ENCODE measurements at places on chromosomes 11 and 22. TPM values are rescaled to one million over a fixed set of nuclear protein-coding genes. Genes with fewer than 3 reads are reported as not detected.
A peak's percentile ranks its signal among the peaks of the same experiment; 100 is the strongest.

LIF gene
- 16.6 TPM for total RNA-seq

HEPN1 gene
- 0.18 TPM for total RNA-seq

FGF3 gene
- total RNA-seq: not detected

NRGN gene
- 10.6 TPM for total RNA-seq

HTR3A gene
- total RNA-seq: not detected

UBQLN3 gene
- not detected for total RNA-seq

CCDC81 gene
- 2.8 TPM for total RNA-seq

OR52A1 gene
- total RNA-seq: not detected

CATSPERZ gene
- not detected for total RNA-seq

EFEMP2 gene
- total RNA-seq: 81.9 TPM

TESMIN gene
- total RNA-seq: 10.8 TPM

TBCEL gene
- total RNA-seq: 16.9 TPM

TRMT2A gene
- total RNA-seq: 63.2 TPM

TAF6L gene
- 20.6 TPM for total RNA-seq

UBASH3B gene
- total RNA-seq: 49.8 TPM

CD82 gene
- total RNA-seq: 79.9 TPM

DNA sequence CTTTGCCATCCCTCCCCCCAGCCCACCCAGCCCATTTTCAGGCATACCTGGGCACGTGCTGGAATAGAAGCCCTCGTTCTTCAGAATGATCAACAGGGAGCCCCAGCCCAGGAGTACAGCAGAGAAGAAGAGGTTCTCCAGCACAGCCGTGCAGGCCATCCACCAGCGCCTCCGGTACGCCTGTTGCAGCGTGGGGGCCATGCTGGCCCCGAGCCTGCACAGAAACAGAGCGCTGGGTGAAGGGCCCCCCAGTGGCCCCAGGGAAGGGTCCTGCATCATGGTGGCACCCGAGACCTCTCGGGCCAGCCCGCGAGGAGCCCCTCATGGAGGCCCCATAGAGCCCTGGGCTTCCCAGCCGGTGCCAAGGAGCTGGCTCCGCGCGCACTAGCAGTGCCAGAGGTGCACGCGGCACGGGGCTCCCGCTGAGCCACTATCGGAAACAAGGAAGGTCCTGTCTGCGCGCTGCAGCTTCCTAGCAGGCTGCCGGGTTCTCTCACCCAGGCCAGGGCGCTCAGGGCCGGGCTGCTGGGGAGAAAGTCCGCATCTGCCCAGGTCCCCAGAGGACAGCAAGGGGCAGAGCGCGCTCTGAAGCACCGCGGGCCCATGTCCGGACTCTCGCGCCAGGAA lies 1.5 kb downstream of the SLC43A1 start:
- no peak for DNase-seq

GRCh38 chr22:40434106-40434505 lies 63.7 kb downstream of the SGSM3 start:
- no peak for DNase-seq

DNA sequence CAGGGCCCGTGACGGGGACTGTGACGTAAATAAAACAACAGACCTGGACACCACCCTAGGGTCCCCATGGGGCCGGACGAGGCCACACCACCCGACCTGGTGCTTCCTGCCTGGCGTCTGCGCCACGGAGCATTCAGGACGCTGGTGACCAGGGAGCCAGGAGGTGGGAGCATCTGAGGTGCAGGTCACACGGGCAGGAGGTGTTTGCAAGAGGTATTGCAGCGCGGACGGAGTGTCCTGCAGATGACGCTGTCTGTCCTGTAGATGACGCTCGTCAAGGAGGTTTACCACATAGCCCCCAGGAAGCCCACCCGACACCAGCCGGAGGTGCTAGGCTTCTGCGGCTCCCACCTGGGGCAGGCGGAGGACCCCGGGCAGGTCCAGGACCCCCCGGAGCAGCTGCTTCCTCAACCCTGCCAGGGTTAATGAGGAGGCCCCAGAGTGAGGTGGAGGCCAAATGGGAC lies 986 bp upstream of the MUC5B start:
- DNase-seq: no peak

DNA sequence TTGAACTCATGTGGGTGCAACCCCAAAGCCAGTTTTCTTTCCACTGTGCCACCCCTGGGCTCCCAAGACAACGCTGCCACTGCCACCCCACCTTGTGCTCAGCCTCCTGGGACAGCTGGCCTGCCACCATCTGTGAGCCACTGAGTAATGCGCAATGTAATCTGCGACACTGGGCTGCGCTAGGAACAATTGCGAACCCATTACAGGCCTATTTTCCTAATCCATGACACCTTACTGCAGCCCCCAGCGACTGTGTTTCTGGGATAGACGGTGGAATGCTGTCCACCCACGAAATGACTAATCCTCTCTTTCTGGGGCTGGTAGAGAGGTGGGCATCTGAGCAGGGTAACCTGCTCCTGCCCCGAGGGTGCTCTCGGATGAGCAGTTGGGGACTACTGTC lies 22.2 kb downstream of the FLRT1 start:
- no peak for DNase-seq

DNA sequence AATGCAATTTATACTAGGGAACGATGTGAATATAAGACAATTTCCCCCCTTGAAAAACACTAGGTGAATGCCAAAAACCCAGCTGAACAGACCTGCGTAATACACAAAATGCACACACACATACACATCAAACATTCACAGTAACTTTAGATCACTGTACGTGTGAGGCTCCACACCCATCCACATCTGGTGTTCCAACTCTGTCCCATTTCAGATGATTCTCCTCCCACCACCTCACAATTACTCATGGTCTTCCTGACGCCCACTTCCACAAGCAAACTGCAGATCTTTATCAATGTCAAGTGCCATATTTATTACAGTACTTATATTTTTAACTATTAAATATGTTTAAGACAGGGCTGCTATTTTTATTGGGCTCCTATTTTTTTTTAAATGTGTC lies 57.8 kb upstream of the TENM4 start:
- DNase-seq: no peak

GRCh38 chr11:46207270-46207669 lies 70.2 kb upstream of the CREB3L1 start:
- no peak for DNase-seq

DNA sequence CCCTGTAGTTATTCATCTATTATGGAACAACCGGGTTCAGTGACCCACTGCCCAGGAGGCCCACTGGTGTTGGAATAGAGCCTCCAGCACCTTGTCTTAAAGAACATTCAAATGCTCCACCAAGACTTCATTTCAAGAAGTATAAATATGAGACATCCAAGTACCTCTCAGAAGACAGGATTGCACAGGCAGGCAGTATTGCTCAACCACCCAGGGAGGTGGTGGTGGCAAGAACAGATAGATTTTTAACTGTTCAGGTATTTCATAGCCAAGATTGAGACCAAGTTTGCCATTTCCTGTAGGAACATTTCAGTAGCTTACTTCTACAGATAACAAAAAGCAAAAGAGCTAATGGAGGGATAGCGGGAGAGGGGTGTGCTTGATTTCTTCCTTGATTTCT lies 78.7 kb downstream of the COMMD9 start:
- no peak for DNase-seq

DNA sequence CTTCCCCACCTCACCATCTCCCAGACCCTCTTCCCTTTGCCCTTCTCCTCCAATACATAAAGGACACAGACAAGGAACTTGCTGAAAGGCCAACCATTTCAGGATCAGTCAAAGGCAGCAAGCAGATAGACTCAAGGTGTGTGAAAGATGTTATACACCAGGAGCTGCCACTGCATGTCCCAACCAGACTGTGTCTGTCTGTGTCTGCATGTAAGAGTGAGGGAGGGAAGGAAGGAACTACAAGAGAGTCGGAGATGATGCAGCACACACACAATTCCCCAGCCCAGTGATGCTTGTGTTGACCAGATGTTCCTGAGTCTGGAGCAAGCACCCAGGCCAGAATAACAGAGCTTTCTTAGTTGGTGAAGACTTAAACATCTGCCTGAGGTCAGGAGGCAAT lies 58.2 kb downstream of the TIMP3 start:
- DNase-seq: no peak

GRCh38 chr11:27459191-27459590 lies 13.4 kb downstream of the LGR4 start:
- no peak for DNase-seq

DNA sequence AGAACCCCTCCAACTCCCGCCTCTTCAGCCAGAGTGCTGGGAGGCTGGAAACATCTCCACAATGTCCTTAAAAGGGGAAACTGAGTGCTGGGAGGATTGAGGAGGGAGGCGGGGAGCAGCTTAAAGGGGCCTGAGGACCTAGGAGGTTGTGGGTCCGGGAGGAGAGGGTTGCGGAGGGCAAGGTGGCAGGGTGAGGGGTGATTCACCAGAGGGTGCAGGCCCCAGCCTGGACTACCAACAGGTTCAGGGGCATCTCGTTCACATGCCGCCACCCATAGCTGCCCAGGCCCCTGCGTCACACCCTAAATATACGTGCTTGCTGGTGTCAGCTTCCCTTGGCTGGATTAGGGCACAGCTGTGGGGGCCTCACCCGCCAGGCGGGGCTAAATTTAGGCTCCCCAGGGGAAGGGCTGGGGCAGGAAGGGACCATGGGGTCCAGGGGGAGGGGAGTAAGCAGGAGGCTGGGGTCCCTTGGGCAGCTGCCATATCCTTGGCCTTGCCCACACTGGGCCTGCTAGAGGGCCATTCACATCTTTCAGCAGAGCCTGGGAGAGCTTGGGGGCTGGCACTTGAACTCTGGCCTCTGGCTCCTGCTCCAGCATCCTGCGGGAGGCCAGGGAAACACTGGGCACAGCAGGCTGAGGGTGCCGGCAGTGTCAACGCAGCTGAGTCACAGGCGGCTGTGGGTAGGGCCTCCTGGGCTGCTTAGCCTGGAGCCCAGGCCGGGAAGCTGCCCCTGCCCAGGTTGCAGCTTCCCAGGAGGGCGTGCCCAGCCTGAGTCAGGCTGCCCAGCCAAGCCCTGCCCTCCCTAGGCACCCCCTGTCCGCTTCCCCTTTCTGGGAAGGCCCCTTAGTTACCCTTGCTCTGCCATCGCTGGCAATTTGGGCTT lies 1.3 kb downstream of the EHBP1L1 start:
- no peak for DNase-seq

DNA sequence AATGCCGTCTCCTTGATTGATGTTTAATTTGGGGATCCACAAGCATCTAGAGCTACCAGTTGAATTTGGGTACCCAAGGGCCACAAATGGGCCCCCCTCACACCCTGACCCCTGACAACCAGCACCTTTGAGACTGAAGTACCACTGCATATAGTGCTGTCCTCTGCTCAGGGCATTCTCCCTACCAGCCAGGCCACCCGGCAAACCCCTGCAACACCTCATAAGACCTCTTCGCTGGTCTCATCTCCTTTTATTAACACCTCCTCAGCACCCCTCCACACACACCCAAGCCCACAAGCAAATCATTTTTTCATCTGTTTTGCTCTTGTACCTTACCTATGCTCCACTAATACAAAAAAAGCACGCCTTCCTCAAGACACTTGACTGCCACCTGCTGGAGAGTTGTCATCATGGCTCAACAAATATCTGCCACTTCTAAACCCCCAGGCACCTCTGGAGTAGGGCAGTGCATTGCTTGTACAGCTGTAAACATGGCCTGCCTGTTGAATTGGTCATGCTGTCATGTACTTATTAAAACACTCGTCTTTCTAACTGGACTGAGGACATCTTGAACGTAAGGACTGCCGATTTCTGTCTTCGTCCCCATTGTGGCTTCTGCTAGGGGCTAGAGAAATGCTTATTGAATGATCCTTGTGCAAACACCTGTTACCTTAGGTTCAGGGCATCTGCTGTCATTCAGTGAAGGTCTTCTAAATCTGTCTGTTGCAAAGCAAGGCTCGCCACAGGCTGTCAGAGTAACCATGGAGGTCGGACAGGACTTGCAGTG lies 66.5 kb downstream of the BMAL1 start:
- peak; percentile 60 for DNase-seq

DNA sequence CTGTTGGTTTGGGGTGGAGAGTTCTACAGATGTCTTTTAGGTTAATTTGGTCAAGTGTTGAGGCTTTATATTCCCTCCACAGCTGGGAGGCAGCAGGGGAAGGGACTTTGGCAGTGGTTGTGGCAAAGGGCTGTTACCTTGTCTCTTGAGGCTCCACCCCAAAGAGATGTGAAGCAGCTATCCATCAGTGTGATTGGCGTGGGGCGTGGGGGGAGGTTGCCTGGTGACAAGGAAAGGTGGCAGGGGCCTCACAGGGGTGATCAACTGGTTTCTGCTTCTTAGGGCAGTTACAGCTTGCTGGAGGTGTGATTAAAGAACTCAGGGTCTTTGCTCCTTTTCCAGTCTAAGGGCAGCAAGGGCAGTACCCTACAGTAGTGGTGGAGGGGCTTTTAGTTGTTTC lies 59.3 kb downstream of the FANCF start:
- DNase-seq: no peak

- DNase-seq: no peak
Observed at GRCh38 chr11:35058669-35059434, 80.1 kb upstream of the CD44 start.

GRCh38 chr11:84819537-84819936 lies 807.6 kb downstream of the DLG2 start:
- no peak for DNase-seq

GRCh38 chr11:12845739-12846358 lies 163.3 kb upstream of the RASSF10 start:
- no peak for DNase-seq

GRCh38 chr22:38565441-38565840 lies 4.5 kb downstream of the DMC1 start:
- DNase-seq: no peak

DNA sequence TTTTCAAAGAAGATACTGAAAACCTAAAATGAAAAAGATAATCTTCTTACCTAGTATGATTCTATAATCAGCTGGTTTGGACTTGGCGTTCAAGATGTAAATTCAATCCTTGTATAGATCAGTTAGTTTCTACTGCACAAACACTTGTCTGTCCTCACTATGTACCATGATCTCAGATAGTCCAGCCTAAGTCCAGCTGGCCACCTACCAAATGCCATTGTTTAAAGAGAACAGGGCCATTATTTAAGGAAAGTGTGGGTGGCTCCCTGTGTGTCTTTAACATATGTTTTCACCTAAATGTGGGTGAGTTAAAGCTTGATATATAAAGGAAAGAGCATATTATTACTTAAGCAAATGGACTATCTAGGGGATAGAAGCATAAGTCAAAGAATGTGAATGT lies 38.6 kb downstream of the BLID start:
- no peak for DNase-seq

- no peak for DNase-seq
Observed at GRCh38 chr11:18522388-18522787, 4.4 kb downstream of the TSG101 start.

DNA sequence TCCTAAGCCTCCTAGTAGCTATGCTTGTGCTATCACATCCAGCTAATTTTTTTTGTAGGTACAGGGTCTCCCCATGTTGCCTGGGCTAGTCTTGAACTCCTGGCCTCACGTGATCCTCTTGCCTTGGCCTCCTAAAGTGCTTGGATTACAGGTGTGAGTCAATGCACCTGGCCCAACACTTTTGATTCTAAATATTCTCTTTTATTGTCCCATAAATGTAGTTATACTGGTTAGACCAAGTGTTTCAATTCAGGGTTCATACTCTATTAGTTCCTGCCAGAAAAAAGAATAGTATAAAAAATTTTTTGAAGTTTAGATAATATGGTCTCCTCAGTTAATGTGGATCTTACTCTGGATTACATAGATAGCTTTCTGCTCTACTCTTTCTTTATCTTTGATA lies 6.7 kb upstream of the PTH start:
- DNase-seq: no peak

GRCh38 chr11:42657169-42657568 lies 654.6 kb upstream of the API5 start:
- DNase-seq: no peak

GRCh38 chr22:23237201-23237798 lies 57.0 kb downstream of the BCR start:
- DNase-seq: no peak
